ENCODE measurements at places on chromosomes 7 and 10.

DNA sequence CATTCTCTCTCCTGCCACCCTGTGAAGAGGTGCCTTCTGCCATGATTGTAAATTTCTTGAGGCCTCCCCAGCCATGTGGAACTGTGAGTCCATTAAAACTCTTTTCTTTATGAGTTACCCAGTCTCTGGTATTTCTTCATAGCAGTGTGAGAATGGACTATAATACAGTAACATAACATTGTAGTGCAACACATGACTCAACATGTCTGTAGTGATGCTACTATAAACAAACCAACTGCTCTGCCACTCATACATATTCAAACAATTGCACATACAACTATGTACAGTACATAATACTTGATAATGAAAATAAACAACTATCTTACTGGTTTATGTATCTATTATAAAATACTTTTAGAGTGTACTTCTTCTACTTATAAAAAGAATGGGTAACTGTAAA, 7.1 kb downstream of the ATOH7 start:
- DNase-seq = no peak

DNA sequence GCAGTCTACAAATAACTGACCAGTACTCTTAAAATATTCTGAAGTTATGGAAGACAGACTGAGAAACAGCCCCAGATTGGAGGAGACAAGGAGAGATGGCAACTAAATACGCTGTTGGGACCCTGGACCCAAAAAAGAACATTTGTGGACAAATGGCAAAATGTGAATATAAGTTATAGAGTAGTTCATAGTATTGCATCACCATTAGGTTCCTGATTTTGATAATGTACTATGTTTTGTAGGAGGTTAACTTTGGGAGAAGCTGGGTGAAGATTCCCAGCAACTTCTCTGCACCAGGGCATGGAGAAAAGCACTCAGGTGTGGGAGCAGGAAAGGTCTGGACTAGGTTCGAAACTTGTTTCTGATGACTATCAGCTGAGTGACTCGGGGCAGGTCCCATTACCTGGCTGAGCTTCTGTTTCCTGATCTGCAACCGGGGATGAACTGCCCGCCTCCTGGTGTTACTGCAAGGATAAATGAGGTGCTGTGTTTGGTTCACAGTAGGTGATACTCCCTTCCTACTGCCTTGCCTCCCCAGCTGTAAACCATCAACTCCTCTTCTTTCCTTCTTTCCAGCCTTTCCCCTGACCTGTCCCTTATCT, 48.2 kb downstream of the EEPD1 start:
- no peak for DNase-seq

DNA sequence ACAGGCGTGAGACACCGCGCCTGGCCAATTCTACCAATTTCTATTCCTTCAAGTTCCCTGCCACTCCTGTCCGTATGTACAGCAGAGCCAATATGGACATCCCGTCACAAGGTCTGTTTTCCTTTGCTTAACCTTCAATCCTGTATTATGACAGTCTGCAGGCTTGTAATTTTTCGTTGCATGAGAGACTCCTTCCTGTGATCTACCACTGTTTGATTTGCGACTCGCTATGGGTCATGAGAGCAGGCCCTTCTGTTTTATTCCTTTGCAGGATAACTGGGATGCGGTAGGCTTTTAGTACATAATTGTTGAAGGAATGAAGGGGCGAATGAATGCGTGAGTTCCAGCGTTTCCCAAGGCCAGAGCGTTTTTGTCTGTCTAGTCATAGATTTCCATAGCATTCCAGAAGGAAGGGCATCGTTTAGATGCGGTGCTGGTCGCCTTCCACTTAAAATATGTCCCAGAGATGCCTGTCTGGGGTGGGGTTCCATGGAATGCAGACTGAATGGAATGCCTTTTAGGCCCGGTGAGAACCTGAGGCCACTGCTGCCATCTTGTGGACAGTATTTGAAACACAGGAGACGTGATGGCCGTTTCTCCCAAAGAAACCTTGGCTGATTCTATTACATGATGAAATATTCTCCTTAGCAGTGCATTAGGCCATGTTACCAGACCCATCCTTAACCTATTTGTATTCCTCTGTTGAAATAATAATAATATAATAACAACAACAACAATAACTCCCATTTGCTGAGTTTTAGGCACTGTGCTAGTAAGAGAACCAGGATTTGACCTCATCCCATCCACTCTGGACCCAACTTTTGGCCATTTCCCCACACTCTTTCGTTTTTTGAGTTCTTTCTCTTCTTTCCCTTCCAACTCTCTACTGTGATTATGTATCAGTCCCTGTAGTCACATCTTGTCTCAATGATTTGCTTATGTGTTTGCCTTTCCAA, 193.2 kb downstream of the MYOF start:
- DNase-seq = peak; percentile 37

GRCh38 chr7:12907774-12908173, 220.3 kb downstream of the ARL4A start:
- DNase-seq = no peak

DNA sequence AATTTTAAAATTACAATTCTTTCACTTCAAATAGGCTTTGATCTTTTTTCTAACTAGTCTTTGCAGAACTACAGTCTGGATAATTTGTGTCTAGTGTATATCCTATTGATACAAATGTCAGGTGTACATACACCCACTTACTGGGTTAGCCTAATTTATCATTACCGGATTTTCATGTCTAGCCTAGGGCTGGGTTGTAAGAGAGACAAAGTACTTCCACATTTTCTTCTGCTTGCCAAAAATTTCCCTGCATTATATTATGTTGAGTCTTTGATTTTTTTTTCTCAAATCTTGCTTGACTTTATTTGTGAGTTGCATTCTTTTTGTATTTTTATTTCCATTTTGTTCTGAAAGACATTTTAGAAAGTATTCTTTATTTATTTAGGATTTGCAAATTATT, 284.8 kb upstream of the FZD8 start:
- no peak for DNase-seq
